A172 (cell line): ENCODE measurements at places on chromosomes 16 and 17. TPM values are rescaled to one million over a fixed set of nuclear protein-coding genes. Genes with fewer than 3 reads are reported as not detected.

Gene VMO1
- total RNA-seq: not detected in 2 replicates

DNA sequence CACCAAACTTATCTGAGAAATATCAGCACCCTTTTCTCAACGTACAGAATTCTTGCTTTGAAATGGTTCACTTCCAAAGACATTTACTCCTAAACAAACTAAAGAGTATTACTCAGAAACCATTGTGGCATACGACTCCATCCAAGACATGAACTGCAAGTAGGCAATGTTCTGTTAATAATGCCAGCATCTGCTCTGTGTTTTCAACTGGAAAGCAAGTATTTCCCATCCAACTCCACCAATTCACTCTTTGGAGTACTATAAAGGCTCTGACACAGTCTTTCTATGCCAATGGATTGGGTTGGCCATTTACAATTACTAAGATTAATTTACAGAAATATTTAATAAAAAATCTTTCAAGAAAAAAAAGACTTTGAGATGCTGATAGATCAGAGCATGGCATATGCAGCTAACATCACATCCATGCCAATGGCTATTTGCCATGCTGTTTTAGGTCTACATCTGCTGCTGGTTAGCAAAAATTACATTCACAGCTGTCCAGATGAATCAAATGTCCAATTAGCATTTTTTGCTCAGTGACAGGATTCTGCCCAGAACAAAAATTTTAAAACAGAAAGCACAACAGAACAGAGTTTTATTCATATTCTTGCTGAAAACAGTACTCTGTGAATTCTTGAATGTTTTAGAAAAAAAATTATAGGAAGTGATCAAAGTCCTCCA lies 65.9 kb upstream of the HLF start:
- DNase-seq: no peak

- no peak for DNase-seq
These were observed 4.3 kb upstream of the PIMREG start for GRCh38 chr17:6439951-6440350.

Gene KCNH4
- total RNA-seq: 0.02 TPM in 1 of 2 replicates, not detected in the other

GRCh38 chr17:15457723-15458094 lies 9.7 kb downstream of the CDRT4 start:
- no peak for DNase-seq
